GM12892 (cell line): ENCODE measurements at places on chromosomes 1 and 21.

DNA sequence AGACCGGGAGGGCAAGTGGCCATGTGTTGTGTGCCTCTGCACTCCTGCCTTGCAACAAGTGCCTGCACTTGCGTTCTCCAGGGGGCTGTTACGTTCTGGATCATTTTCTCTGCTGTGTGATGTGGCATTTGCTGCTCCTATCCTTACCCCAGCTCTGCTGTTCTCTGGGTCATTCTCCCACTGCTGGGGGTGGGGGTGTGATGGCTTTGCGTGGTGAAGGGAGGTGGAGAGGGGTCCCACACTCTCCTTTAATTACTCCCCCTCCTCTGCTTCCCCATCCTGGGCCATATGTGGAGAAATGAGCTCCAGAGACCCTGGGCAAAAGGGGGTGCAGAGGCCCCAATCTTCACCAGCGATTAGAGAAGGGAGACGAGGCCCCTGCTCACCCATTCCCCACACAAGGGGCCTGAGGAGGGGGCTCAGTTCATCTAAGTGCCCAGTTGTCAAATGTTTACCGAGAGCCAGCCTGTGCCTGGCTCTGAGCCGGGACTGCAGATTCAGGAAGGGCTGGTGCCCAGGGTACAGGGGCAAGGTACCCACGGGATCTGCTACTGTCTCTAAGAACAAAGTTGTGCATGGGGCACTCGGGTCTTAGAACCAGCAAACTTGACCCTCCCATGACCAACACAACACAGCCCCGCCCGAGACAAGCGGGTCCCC, 355.4 kb downstream of the PTPRU start:
- DNase-seq: no peak

DNA sequence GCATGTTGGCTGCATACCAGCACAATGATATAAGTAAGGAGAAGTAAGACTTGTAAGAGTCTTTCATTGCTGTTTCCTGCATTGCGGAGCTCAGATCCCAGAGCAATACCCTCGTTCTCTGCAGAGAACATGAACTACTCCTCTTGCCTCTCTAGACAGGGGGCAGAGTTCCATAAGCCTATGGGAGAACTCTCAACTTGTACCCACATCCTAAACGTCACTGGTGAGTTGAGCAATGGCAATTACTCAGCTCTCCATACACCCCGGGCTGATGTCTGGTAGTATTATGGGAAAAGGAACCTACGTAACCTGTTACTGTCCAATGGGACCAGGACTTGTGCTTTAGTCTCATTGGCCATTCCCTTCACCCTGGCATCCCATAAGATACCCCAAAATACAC, 27.3 kb upstream of the ZNF496 start:
- DNase-seq: no peak

GRCh38 chr1:183908079-183908478, 103.2 kb downstream of the RGL1 start:
- no peak for DNase-seq

GRCh38 chr1:61482170-61482734, 242.7 kb downstream of the TM2D1 start:
- DNase-seq: no peak

GRCh38 chr1:197269053-197269452, 1.0 kb downstream of the CRB1 start:
- no peak for DNase-seq

- DNase-seq: no peak
Measured at GRCh38 chr21:38277501-38278131, 20.8 kb downstream of the KCNJ15 start.

DNA sequence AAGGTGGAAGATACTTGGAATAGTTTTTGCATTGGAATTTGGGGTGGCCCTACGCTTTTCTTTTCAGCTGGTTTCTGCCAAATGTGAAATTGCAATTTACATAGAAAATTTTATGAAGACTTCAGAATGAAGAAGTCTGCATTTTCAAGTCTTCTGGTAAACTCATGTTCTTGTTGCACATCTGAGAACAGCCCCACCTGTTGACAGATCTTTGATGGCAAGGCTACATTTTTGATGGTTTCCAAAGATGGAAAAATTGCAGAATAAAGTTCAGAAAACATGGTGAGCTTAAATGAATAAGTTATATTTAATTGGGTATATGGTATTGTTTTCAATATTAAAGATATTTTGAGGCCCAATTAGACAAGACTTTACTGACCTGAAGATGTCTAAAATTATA, 25.4 kb downstream of the OLFM3 start:
- no peak for DNase-seq

GRCh38 chr1:205915354-205915990, 27.8 kb downstream of the SLC26A9 start:
- no peak for DNase-seq

GRCh38 chr1:62341615-62342014, 22.4 kb upstream of the KANK4 start:
- DNase-seq: no peak

- no peak for DNase-seq
Measured at GRCh38 chr1:115402753-115403184, 64.7 kb upstream of the NGF start.

DNA sequence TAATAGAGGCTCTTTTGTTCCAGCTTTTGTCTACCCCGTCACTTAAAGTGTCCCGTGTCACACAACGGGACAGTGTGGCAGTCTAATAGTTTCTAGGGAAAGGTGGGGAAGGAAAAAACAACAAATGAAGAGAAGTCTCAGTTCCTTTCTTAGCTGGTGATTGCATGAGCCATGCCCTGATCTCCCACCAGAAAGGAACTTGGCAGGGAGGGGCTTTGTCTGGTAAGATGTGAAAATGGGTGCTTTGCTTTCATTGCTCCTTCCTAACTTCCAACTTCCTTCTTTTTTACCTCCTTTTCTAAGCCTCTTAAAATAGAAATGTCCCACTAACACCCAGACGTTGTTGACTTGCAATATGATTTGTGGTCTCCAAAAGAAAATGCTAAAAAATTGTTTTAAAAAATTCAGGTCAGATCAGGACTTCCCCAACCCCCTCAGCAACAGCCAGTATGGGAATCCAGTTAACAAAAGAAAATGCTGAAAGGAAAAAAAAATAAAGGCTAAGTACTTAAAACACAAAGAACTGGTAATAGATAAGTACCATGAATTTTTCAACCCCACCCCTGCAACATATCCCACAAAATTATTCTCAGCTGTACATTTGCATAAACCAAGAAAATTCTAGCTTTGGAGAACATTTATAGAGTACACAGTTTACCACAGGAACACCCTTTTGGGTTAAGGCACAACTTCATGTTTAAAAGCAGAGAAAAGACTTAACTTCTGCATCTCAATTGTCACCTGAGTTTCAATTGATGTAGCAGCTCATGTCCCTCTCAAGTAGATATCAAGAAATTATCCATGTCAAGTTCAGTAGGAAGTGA, 106.2 kb downstream of the NIBAN1 start:
- DNase-seq: no peak

- no peak for DNase-seq
Measured at GRCh38 chr1:84297546-84298244, 3.8 kb upstream of the SAMD13 start.

DNA sequence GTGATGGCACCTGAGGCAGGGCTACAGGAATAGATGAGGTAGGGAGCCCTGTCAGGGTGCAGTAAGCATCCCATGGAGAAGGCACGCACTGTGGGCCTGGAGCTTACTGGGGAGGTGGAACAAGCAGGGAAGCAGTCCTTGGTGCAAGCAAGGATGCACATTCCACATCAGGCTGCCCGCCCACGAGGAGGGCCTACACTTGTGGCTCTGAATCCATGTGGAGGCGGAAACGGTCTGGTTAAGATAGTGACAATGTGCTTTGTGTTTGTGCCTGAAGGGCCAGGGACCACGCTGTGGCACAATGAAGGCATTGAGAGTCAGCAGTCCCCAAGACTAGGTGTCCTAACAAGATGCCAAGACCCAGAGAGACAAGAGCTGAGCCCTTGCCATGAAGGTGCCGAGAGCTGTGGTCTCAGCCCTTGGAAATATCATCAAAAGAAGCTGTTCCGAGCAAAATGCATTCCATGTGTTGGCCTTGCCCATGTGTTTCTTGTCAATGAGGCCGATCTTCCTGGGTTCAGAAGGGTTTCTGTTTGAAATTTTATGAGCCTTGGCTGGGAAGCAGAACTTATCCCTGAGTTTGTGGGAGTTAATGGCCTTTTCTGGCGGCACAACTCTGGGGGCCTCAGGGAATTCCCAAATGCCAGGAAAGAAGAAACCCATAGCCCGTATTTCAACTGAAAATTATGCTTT, 111.9 kb downstream of the NGF start:
- no peak for DNase-seq

DNA sequence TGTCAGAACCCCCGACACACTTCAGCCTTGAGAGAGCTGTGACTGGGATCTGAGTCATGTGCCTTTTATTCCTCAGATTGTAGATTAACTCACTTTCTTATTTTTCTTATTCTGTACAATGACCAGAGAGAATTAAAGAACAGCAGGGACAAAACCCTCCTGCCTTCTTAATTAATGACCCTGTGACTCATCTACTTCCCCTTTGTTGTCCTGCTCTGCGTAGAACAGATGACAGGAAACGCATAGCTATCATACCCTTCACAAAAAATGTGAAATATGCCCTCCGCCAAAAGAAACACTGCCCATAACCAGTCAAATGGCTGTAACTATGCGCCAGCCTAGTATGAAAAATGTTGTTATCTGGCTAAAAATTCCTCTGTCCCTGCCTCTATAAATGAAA, 9.1 kb upstream of the PADI2 start:
- DNase-seq: no peak

DNA sequence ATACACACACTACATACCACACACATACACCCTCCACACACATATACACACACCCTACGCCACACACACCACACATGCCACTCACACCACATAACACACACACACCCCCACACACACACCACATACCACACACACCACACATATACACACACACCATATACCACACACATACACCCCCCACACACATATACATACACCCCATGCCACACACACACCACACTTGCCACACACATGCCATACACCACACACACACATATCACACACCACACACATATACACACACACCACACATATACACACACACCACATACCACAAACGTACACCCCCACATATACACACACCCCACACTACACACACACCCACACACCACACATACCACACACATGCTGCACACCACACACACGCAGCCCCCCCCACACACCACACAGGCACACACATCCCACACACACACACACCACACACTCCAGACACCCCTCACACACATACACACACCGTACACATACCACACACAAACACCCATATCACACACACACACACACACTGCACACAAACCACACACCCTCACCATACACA, 76.7 kb upstream of the TMPRSS2 start:
- DNase-seq: no peak

DNA sequence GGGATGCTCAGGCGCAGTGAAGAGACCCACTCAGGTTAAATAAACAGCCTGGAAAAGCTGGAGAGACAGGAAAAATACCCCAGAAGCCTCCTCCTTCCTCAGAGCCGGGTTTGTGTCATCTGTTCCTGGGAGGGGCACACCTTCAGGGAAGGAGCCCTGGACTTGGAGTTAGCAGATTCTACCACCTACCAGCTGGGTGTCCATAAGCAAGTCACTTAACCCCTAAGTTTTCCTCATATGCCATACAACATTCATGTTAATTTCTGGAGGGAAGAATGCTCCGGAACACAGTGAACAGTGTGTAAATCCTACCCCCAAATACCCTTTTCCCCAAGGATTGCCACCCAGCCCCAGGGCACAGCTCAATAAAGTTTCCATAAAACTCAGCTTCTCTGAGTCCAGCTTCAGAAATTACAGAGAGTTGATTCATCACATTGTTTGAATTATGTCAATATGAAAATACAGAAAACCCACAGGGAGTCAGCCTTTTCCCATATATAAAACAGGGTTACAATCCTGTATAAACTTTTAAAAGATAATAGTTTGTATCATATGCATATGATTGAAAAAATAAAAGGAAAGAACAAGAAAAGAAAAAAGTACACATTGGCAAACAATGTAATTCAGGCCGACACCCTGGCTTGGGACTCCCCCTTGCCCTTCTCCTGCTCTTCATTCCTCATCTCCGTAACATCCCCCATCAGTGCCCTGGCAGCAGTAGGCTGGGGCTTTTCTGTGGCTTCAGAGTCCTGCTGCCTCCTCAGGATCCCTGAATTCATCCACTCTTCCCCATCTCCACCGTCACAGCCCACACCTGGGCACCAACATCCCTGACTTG, 291.8 kb upstream of the USP24 start:
- DNase-seq: no peak

DNA sequence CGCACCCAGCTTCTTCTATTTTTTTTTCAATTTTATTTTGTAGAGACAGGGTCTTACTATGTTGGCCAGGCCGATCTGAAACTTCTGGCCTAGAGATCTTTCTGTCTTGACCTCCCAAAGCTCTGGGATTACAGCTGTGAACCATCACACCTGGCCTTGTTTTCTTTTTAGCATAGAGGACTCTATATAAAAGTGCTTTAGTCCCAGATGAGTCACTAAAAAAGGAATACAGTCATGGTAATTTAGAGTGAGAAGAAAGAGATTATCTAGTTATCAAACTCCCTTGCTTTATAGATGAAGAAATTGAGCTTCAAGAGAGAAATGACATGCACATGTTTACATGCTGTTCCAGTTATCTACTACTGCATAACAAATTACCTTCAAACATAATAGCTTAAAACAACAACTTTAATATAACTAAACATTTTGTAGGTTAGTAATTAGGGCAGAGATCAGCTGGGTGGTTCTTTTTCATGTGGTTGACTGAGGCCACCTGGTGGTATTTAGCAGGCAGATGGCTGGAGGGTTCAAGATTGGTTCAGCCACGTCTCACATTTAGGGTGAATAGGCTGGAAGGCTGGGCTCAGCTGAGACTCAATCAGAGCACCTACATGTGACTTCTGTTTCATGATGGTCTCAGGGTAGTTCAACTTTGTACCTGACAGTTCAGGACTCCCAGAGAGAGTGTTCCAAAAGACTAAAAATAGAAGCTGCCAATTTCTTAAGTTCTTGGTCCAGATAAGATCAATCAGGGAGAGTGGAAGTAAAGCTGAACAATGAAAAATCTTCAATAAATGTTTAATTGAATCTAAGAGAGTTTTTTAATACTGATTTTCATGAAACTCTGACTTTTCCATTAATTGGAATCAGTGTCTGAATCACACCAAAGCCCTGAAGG, 16.9 kb upstream of the MTF2 start:
- no peak for DNase-seq

DNA sequence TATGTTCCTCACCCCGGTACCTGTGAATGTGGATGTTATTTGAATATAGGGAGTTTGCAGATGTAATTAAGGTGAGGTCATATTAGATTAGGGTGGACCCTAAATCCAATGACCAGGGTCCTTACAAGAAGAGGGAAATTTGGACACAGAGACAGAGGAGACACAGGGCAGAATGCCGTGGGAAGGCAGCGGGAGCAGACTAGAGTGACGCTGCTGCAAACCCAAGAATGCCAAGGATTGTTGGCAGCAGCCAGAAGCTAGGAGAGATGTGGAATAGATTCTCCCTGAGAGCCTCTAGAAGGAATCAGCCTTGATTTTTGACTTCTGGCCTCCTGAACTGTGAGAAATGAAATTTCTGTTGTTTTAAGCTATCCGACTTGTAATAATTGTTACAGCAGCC, 53.6 kb downstream of the SPATA46 start:
- DNase-seq: no peak

- no peak for DNase-seq
Measured at GRCh38 chr1:94623560-94624148, 82.1 kb upstream of the F3 start.

- no peak for DNase-seq
Measured at GRCh38 chr1:118555638-118556037, 370.6 kb upstream of the SPAG17 start.
